ENCODE measurements at places on chromosomes 2 and 18. TPM values are rescaled to one million over a fixed set of nuclear protein-coding genes. Genes with fewer than 3 reads are reported as not detected.

The CXCR1 gene
- not detected for total RNA-seq

The HRH4 gene
- total RNA-seq, result not detected

The PLCL1 gene
- 0.32 TPM for total RNA-seq

The FRZB gene
- 32.9 TPM for total RNA-seq

The ERCC3 gene
- total RNA-seq, result 67.4 TPM

The IGFBP5 gene
- total RNA-seq, result 140 TPM

The FLACC1 gene
- total RNA-seq, result 1.0 TPM

DNA sequence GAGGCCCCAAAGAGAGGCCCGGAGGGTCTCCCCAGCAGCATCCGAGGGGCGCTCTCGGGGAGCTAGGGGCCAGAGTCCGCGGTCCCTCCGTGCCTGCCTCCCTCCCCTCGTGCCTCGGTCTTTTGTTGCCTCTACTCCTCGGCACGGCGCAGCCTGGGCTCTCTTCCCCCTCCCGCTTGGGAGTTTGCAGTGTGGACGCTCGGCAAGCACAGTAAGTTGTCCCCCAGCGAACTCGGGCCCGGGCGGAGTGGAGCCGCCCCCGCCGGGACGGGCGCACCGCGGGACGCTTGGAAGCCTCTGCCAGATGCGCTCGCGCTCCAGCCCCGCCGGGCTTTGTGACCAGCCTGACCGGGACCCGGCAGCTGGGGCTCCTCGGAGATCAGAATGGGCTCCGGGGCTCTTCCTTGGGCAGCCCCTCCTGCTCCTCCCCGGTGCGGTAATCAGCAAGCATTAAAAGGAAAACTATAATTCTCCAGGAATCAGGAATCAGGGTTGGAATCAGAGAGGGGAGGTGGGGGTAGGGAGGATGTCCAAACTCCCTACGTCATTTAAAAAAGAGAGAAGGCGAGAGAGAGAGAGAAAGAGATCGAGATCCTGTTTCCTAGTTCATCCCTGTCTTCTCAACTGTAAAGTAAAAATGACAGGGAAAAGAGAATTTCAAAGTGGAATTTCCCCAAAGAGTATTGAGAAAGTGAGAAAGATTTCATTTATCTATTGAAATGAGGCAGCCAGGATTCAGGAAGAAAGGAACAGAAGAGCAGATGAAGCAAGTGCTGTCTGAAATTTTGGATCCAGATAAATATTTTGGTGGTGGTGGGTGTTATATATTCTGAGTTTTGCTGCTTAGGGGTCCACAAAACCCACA, 786 bp upstream of the TMEM200C start:
- DNase-seq, result peak; percentile 63

GRCh38 chr18:45169610-45170009, 445.7 kb upstream of the SLC14A2 start:
- no peak for DNase-seq

DNA sequence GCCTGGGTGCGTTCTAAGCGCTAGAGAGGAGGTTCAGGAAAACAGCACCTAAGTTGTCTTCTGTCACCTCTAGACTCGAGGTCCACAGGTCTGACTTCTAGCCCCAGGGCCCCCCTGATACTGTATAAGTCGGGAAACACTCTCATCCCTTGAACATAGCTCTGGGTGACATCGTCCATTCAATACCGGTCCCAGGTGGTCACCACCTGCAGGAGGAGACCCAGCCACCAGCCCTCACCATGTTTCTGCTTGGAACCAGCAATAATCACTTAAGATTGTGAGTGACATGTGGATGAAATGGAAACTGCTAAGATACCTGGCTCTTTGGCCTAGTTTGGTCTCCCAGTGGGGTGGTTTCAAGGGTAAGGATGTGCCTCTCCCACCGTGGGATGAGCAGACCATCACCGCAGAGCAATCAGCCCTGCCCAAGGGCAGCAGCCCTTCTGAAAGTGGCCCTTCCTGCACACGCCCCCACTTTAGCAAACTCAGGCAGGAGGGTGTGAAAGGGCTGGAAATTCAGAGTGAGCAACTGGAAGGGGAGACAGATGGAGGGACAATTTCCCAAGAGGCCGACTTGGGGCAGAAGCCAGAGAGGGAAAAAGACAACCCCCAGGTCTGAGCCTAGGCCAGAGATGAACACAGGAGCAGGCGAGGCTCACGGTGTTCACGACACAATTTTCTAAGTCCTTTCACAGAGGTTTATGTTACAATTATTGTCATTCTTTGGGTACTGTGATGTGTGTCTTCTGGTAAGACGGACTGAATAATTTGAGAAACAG, 95.2 kb downstream of the ZNF516 start:
- no peak for DNase-seq

DNA sequence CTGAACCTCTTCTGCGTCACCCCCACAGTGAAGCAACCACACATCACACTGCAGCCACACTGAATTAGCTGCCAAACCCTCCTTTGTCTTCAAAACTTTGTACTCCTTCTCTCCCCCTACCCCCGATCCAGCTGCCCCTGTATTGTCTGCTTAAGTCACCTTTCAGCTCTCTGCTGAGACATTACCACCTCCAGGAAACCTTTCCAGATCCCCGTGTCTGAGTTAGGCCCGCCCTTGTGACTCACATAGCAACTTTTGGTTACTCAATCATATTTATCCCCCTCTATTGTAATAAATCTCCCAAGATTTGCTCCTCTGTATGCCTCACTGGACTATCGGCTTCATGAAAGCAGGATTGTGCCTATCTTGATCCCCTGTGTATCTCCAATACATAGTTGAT, 82.8 kb upstream of the CDCA7 start:
- DNase-seq, result no peak

- no peak for DNase-seq
Measured at GRCh38 chr2:43343573-43344304, 117.3 kb upstream of the ZFP36L2 start.

DNA sequence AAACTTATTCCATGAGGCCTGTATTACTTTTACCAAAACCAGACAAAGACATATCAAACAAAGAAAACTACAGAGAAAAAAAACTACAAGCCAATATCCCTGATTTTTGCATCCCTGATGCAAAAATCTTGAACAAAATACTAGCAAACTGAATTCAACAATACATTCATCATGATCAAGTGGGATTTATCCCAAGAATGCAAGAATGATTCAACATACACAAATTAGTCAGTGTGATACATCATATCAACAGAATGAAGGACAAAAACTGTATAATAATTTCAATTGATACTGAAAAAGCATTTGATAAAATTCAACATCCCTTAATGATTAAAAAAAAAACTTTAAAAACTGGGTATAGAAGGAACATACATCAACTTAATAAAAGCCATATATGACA, 106.8 kb downstream of the SLC39A10 start:
- DNase-seq, result no peak

DNA sequence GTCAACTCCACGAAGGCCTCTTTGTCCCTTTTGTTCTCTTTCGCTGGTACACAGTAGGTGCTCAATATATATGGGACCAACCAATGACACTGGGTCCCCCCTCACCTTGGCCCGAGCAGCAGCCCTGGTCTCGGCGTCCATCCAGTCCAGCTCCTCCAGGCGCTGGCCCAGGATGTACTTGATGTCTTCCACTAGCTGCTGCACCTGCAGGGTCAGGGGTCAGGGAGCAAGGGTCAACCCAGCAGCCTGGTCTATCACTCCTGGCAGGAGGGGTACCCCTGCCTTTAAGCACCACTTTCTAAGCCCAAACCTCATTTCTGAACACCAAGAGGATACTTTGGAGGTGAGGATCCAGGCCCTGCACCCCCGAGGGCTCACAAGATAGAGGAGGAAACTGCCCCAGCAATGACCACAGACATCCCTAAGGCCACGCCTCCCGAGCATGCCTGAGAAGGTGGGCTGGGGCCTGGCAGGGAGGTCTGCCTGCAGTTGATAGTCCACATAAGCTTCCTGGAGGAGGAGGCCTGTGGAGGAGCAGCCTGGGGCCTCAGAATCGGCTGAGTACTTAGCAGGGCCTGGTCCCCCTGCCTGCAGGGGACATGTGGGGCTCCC, 4.2 kb downstream of the ECEL1 start:
- DNase-seq, result no peak

DNA sequence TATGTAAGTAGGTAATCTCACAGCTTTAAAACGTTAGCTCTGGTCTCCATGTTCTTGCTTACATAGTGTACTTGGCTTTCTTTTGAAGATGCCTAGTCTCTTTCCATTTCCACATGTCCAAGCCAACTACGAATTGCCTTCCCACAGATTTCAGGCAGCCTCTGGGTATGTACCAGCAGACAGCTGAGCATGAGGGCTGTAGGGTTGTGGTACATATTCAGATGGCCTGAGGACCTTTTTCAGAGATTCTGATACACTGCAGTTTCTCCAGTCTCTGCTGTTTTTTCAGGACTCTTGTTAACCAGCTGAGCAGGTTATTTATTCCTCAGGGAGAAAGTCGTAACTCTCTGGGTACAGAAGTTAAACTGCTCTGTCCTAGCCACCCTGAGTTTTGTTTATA, 3.1 kb upstream of the KCNJ13 start:
- DNase-seq, result no peak

- no peak for DNase-seq
Measured at GRCh38 chr2:53378791-53379190, 388.8 kb upstream of the CHAC2 start.

DNA sequence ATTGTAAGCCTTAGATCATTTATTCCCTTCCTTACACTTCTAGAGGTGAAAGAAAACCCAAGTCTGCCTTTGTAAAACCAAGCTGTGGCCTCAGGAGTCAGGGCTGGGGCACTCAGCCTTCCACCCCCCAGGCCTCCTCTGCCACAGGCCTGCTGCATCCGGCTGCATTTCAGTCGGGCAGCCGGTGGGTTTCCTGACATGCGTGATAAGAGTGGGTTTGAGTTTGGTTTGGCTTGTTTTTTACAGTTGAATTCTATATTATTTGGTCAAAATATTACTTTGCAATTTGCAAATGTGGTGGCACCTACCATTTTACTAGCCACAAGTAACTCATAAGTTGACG, 42.4 kb downstream of the ADI1 start:
- DNase-seq, result no peak

DNA sequence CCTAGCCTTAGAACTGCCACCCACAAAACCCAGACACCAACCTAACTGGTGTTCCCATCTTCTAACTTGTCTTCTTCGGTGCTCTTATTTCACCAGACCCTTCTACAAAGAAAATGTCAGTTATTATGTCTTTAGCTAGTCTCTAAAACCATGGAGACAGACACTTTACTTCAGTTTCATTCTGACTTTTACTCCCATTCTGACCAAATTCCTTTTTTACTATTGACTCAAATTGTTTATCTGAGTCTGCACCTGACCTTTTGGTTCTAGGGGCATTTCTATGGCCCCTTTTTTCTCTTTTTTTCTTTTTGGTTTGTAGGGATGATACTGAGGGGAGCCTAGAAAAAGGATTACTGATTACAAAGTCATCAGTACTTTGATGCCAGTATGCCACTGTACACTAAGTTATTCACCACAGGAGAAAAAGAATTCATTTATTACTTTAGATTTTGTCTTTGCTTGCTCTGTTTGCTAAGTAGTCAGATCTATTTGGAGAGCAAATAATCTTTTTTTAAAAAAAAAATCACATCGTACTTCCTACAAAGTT, 6.8 kb upstream of the SLC1A4 start:
- DNase-seq, result no peak

DNA sequence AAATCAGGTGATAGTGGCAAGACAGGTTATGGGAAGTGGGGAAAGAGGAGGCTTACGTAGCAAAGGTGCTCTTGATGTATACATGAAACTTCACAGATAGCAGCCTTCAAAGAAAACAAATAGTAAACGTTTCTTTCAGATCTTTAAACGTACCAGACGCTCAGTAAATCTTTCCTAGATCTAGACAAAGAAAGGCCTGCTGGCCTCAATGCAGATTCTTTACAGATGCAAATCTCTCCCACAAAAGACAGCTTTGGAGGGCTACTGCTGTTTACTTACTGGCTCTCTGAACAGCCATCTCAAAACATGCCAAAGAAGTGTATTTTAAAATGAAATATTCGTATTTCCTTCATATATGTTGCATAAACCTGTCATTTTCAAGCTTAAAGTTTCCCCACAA, 1279.9 kb upstream of the NRXN1 start:
- no peak for DNase-seq

DNA sequence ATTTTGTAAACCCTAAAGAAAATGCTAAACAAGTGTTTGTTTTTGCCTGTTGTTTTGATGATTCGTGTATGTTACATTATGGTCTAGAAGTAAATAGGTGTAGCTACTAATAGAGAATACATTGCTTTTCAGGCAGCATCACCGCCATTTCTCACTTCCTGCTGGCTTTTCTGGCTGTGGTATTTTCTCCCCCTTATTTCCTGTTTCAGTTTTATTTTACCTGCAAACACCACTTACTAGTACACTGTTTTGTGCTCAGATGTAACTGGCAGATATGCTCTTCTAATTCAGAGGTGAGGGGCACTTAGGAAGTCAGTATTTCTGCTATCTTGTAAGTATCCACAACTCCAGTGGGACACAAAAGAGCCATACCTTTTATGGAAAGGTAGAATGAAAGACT, 38.1 kb upstream of the SLC3A1 start:
- DNase-seq, result no peak

GRCh38 chr18:54616220-54616848, 25.3 kb downstream of the DYNAP start:
- DNase-seq, result no peak

DNA sequence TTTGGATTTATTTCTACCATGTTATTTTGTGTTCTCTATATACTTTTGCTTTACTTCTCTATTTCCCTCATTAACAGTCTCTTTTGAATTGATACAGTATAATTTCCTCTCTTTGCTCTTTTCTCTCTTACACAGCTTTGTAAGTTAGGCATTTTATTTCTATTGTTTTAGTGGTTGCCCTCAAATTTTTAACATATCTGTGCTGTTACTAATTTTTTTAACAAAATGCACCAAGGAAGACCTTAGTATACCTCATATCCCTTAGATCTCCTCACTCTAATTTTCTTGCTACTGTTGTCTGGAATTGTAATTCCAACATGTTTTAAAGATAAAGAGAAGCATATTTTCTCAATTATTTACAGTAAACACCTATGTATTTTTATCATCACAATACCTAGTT, 416.8 kb upstream of the SLC14A2 start:
- DNase-seq, result no peak

- DNase-seq, result no peak
Measured at GRCh38 chr2:102399499-102400141, 23.3 kb upstream of the IL18RAP start.

DNA sequence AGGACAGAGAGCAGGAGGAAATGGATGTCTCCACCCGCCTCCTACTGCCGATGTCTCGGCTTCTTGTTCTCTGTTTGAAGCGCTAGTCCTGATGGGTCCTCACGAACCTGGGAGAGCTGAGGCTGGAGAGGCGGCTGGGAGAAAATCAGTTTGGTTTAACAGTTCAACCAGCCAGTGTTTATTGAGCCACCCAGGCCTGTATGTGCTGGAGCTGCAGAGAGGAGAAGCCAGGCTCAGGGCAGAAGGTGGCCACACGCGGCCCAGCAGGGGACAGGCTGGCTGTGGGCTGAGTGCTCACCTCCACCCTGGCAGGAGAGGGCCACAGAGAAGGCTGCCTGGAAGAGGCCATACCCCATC, 202.1 kb downstream of the CYP26B1 start:
- no peak for DNase-seq

GRCh38 chr18:76803814-76804213, 18.5 kb upstream of the ZNF236 start:
- peak; percentile 69 for DNase-seq
